ENCODE measurements at places on chromosomes 7 and 10.

GRCh38 chr10:96556003-96556402 is 30.8 kb downstream of the TM9SF3 start:
- DNase-seq, result peak; percentile 5

DNA sequence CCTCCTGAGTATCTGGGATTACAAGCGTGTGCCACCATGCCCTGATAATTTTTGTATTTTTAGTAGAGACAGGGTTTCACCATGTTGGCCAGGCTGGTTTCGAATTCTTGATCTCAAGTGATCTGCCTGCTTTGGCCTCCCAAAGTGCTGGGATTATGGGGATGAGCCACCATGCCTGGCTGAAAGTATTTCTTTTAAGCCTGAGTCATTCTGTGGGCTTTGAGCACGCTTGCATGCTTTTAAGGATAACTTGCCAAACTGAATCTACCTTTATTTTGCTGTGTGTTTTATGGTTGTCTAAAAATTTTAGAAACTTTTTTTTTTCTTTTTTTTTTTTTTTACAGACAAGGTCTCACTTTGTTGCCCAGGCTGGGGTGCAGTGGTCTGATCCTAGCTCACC is 33.2 kb downstream of the CNNM2 start:
- DNase-seq, result no peak

DNA sequence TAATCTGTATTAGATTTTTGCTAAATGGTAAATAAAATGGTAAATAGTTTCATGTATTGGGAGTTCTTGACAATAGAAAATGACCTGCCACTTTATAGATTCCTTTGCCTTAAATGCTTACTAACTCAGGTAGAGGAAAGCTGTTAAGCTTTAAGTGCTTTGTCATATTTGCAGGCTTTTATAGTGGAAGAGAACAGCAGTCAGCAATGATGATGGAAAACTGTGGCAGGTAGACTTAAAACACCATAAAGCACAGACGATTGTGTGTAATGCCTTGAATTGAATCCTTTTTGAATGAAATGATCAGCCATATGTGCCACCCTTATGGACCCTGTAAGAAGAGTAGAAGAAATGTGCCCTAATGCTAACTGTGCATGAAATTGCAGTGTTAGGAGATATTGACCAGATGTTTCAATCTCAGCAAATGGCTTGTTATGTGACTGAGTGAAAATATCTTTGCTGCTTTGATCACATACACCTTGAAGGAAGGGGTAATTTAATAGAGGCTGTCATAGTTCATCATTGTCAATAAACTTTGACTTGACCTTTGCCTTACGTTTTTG is 230.4 kb downstream of the ADK start:
- no peak for DNase-seq

DNA sequence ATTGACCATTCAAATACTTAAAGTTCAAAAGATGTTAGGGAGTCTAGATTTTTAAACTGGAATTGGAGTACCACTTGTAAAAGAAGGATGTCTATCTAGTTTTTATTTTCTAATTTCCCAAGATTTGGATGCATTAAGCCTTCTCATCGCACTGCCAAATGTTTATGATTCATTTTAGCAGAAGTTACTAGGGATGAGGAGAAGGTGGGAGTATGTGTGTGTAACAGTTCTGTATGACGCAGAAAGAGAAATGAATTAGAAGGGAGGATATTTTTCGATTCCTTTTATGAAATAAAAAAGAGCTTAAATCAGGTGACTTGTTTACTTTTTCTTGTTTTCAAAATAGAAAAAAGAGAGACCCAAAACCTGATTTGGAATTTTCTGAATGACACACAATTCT is 6.8 kb upstream of the SLK start:
- no peak for DNase-seq

- DNase-seq, result no peak
Observed at GRCh38 chr7:128873234-128873633, 10.6 kb downstream of the ATP6V1F start.

DNA sequence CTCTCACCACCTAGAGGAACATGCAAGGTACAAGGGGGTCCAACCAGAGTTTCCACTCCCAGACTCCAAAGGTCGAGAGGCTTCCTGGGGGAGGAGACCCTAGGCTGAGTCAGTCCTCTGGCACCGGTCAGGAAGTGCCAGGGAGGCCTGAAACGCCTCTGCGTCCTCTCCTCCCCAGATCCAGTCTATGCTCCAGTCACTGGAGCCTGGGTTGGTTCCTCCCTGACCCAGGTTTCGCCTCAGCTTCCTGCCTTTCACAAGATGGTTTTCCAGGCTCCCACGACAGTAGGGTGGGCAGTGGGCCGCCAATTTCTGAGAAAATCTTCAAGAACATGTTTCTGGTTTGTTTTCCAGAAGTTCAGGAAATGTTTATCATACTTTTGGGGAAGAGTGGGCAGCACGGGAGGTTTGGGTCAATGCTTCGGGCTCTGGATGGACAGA is 30.0 kb downstream of the DUSP5 start:
- no peak for DNase-seq

DNA sequence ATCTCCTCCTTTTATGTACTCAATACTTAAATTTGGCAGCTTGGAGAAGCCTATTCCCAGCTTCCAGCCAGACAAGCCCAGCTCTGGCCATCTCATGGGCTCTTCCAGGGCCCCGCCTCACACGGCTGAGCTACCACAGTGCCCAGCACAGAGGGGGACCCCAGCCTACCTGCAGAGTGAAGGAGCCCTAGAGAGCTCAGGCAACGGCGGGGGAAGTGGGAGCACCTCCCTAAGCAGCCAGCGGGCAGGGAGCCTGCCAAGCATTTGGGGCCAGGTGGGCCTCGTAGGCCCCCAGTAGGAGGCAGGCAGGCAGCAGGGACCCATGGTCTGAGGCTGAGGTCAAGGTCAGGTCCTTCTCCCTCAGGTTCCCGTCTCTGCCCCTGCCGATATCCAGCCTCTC is 29.1 kb upstream of the SMARCD3 start:
- no peak for DNase-seq

DNA sequence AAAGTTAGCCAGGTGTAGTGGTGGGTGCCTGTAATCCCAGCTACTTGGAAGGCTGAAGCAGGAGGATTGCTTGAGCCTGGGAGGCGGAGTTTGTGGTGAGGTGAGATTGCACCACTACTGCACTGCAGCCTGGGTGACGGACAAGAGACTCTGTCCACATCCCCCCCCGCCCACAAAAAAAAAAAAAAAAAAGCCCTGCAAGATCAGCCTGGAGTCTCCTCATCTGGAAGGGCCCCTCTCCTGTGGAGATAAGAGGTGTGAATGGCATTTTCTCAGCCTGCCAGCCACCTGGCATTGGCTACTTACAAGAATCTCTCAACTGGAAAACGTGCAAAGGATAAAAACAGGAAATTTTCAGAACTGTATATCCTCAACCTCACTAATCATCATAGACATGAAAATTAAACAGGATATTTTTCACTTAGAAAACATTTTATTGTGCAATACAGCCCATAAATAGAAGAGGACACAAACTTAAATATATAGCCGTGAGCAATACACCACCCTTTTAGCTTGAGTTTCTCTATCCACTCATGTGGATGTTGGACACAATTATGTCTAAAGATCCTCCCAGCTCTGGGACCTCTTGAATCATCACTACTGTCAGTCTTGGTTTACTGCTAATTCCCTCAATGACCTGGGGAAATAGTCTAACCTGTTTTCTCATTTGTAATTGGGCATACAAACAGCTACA is 11.3 kb upstream of the TSPAN15 start:
- no peak for DNase-seq

Data from CD4-positive, alpha-beta T cell treated with Interleukin-12 subunit alpha and Interleukin-12 subunit beta, for 1 hour (primary cell).